ENCODE measurements at places on chromosomes 4 and X.

DNA sequence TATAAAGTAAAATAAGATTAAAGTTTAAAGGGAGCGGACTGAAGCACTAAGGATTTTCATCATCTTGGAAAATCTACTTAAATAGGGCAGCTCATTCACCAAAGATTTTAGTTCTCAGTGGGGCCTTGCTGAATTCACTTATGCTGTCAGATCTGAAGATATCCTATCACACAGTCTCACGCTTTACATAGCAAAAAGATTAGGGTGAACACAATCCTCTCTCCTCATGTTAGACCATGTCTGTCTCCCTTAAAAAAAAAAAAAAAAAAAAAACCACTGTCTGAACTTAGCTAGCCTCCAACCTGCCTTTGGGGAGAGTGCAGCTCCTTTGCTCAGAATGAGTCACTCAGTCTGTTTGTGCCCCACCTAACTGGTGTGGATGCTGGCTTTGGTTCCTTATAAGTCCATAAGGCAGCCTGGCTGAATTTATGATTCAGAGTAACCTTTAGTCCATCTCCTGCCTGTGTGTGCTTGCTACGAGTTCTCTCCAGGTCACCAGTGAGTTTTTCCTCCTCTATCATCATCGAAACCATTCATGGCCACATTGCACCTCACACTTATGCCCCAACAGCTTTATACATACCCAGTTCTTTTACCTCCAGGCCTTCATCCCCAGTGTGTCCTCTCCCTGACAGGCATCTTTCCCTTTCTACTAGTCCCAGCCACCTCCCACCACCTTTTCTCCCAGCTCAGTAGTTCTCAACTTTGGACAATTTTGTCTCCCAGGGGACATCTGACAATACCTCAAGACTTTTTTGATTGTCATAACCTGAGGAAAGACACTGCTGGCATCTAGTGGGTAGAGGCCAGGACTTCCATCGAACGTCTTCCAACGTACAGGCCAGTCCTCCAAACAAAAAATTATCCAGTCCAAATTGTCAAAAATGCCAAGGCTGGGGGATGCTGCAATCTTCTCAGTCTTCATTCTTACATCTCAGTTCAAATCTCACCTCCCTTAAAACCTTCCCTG, 220.7 kb upstream of the EMCN start:
- DNase-seq: no peak

DNA sequence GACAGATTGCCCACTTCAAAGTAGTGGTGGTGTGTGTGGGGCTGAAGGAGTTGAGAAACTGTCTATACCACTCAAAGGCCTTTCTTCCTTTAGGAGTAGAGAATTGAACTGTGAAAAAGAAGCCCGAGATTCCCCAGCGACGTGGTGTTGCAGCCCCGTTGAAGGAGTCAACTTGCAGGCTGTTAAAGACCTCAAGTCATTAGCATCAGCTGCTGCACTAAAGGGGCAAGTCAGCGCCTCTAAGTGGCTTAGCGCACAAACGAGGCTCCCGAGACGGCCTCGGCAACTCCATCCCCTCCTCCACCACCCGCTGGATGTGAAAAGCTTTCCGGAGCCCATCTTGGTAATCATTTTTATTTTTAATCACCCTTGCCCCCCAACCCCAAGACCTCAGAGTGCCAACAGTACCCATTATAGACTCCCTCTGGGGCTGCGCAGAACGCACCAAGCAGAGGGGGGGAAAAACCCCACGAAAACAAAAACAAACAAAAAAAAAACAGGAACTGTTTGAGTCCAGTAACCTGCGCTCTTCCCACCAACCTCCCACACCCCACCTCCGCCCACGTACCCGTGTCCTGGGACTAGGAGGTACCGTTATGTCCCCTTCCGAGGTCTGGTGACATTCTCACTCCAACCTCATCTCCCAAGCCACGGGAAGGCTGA, 913 bp upstream of the PRDM8 start:
- DNase-seq: no peak

DNA sequence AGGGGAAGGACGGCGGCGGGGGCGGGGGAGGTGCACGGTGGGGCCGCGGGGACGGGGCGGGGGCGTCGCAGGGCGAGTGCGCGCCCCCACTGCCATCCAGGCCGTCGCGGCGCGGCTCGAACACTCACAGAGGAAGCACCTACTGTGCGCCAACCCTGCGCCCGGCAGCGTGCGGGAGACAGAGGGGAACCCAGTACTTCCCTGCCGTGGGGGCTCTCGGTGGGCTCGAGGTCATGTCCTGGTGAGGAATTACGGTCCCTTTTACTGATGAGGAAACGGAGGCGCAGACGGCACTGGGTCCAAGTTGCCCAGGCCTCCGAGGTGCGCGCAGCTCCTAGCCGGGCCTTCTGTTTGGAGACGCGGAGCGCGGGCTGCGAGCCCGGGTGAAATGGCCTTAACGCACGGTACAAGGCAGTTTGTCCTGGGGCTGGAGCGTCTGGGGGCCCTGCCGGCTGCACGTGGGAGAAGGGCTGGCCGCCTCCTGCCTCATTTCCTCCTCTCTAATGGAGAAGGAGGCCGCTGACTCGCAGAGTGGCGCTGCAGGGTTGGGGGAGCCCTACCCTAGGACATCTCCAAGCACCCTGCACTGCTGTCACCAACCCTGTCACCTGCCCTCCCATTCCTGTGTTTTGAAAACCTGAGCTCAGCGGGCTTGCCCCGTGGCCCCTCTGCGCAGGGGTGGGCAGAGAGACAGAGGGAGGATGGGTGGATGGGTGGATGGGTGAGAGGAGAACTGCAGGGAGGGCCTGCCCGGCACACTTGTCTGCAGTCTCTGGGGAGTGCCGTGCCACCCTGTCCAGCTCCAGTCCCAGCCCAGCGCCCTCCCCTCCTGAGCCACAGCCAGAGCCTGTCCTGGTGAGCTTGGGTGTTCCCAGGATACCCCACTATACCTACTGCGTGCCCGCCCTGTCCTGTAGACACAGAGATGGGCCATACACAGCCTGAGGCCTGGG, 106.0 kb downstream of the ADRA2C start:
- DNase-seq: no peak

GRCh38 chr4:74884266-74884665, 48.6 kb upstream of the PARM1 start:
- no peak for DNase-seq

GRCh38 chr4:109912706-109913595, at the start of gene EGF:
Gene EGF (plus strand): TSS chr4:109912883. CDS start chr4:109913336, 453 bp downstream.
- no peak for DNase-seq

DNA sequence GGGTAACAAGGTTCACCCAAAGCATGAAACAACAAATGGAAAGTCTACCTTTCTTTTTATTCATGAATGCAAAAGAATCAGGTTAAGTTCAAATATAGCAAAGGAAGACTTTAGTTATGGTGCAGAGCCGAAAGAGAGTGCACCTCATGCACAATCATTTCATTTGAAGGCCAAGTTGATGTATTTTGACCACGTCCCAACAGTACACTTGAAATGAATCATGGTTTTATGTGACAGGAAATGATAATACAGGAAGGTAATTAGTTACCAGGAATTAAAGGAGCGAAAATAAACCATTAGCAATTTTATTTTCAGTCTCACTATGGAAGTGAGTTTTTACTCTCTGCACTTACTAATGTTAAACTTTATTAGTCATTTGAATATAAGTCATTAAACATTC, 281.2 kb upstream of the DIAPH2 start:
- DNase-seq: no peak

DNA sequence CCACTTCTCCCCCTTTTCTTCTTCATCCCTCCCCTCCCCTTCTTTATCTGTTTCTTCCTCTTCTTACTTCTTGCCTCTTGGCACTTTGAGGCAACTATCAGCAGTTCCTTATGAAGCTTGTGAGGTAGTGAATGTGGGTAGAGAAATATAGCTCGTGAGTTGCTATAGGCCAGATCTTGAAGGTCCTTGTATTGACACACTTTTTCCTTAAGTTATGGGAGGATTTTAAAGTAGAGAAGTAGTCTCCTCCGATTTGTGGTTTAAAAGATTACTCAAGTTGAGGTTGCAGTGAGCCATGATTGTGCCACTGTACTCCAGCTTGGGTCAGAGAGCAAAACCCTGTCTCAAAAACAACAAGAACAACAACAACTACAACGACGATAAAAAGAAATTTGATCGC, 3.4 kb upstream of the RRAGB start:
- no peak for DNase-seq

- DNase-seq: no peak
Observed at GRCh38 chr4:22215084-22215483, 266.5 kb upstream of the KCNIP4 start.

DNA sequence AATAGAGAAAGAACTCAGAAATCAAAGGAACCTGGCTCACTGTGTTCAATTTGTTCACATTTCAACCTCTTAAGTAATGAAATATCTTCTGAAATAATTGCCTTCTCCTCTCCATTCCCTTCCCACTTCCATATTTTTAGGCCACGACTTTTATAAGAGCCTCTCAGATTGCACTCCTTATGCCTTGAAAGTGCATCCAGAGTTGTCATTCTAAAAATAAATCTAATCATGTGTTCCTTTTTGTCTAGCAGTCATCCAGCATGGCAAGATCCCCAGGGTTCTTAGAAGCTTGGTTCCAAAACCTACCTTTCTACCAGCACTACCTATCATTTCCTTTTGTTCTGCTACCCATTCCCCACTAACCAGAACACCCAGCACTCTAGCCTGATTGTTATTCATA, 42.4 kb upstream of the RPA4 start:
- no peak for DNase-seq
